Left hindlimb (tissue), 1 donor: ENCODE measurements at places on chromosomes 1 and 21.

DNA sequence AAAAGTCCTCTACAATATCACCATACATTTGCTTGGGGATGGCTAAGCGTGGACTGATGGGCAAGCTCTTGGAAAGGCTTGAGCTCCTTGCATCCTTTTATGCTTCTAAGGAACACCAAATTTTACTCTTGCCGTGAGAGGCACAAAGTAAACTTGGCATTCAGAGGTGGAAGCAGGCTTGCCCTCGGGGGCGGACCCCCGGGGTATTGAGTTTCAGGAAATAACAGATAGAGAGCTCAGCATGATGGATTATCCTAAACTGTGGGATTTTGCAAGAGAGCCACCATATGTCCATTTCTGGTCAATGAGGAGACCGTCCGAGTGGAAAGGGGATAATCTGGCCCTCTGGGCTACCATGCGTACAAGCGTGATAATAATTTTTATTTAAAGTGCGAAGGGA lies 14.0 kb downstream of the IFI16 start:
- no peak for DNase-seq

GRCh38 chr21:37554661-37555379 lies 188.2 kb downstream of the DYRK1A start:
- no peak for DNase-seq

DNA sequence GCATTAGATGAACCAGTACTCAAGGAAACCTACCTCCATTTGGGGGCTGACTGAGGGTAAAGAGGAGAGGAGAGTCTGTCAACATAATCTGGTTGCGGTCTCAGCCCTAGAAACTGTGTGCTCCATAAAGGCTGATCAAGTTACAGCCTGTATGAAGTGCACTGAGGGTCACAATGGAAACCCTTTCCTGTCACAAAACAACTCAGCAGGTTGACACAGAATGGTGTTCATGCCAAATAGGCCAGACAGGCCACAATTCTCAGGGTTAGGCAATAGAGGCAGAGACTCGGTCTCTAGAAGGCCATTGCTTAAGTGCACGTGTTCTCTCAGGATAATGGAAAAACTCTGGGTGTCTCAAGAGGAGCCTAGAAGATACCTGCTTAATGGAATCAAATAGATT lies 4.1 kb upstream of the ANKRD35 start:
- no peak for DNase-seq

DNA sequence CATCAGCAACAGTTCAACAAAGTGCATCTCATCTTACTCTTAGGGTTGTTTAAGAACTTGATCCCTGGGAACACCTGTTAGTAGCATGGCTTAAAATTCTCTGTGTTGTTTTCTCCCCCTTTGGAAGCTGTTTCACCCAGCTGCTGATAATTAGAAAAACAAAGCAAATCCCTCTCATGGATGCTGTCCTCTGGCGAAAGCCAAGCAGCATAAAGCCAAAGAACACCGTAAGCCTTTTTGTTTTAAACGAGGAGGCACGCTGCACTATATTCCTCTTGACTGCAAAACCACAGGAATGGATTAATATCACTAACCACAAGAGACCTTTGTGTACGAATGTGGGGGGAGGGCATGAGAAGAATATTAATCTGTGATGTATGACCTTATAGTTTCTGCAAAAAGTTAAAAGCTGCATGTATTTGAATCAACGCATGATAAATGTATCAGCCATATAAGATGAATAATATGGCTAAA lies 923.2 kb downstream of the LTN1 start:
- DNase-seq: no peak

DNA sequence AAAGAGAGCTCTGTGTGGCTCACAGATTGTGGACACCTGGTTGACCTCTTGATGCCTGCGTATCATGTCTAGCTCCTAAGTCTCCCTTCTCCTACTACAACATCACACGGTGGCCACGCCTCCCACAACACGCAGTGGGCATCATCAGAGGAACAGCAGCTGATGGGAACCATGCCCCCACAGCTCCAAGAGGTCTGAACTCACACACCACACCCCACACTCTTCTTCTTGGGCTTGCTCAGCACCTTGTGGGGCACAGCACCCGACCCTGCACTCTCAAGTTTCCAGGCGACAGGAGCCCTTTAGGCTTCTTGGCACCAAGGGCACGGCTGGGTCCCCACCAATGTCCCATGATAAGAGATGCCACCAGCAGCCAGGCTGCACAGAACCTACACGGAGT lies 18.8 kb upstream of the CDCP2 start:
- DNase-seq: no peak

DNA sequence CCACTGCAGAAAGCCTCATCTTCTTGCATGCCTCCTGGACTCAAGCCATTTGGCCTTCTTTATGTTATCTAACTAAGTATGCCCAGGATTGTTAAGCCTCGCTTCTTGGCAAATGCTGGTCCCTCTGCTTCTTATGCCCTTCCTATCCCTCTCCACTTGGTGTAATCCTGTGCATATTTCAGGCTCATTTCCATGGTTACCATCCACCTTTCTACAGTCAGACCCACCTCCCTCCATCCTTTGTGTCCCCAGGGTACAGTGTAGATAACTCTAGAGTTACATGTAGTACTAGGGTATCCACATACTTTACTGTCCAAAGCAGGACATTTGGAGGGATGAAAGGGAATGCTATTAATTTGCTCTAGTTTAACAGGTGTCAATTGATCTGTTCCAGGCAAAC lies 6.5 kb upstream of the RNF19B start:
- DNase-seq: no peak

DNA sequence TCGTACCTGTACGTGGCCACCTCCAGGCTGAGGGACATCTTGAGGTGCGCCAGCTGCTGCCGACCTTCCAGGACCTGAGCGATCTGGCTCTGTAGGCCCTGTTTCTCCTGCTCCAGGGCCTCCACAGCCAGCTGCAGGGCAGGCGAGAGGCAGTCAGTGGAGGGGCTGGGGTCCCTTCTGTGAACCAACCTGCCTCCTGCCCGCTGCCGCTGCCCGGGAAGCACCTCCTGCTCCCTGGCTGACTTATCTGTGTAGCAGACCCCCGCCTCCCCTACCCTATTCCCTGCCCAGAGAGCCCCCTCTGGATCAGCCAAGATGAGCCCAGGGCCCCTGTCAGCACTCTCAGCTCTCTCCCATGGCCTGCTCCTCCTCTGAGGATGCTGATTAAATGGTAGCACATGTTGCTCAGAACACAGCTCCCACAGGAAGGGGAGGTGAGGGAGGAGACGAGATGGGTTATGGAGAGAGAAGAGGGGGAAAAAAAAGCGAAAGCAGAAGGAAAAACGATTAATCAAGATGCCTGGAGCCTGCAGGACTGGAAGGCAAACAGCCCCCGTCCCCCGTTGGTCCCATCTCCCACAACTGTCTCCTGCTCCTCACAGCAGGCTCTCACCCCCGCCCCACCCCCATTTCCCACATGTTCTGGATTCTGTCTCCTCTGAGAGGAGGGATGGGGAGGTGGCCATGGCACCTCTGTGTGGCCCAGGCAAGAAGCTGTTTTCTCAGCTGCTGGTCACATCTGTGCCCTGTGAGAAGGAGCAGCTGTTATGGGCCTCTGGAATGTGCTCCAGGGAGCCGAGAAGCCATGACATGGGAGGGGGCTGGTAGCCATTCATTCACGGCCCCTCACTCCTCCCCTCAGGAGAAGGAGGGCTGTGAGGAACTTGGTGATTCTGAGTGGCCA lies 1.7 kb downstream of the NES start:
- peak; percentile 82 for DNase-seq

DNA sequence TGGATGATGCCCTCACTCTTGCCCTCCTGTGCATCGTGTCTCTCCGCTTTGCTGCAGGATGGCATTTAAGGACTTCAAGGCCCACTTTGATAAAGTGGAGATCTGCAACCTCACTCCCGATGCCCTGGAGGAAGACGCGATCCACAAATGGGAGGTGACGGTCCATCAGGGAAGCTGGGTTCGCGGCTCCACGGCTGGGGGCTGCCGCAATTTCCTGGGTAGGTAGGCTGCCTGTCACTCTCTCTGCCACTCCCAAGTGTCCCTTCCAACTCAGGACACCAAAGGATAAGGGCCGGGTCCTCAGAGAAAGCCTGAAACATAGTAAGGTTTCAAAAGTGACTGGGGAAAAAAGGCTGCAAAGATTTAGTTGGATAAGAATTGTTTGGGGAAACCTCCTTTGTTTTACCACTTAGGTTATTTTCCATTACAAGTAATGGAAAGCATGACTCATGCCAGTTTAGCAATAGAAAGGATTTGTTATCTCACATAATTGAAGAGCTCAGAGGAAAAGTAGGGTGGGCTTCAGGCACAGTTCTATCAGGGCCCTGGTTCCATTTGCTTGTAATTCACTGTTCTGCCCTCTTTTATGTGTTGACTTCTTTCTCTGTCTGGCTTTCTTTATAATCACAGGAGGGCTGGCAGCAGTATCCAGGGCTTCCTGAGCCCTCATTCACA lies 31.9 kb downstream of the CAPN9 start:
- no peak for DNase-seq

DNA sequence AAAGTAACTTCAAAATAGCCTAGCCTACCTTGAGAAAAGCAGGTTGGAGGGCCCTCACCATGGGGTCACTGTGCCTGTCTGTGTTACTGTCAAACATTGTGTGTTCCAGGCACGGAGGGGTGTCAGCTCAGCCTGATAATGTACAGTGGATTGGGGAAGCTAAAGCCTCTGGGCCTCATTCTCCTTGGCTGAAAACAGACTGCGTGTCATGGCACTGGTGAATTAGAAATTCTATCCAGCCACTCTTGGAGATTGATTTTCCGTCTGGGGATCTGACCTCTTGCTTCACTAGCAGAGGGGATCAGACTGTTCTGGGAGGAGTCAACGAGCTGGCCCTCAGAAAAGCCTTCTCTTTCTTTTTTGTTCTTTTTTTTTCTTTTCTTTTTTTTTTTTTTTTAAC lies 123.5 kb upstream of the HOOK1 start:
- peak; percentile 69 for DNase-seq

- no peak for DNase-seq
Observed at GRCh38 chr1:117942293-117942692, 12.8 kb downstream of the WDR3 start.

GRCh38 chr21:46551636-46552241 lies 53.1 kb downstream of the S100B start:
- DNase-seq: no peak

- no peak for DNase-seq
Observed at GRCh38 chr1:115312742-115313141, 25.3 kb downstream of the NGF start.

- DNase-seq: no peak
Observed at GRCh38 chr1:209720326-209720725, 15.7 kb downstream of the HSD11B1 start.

DNA sequence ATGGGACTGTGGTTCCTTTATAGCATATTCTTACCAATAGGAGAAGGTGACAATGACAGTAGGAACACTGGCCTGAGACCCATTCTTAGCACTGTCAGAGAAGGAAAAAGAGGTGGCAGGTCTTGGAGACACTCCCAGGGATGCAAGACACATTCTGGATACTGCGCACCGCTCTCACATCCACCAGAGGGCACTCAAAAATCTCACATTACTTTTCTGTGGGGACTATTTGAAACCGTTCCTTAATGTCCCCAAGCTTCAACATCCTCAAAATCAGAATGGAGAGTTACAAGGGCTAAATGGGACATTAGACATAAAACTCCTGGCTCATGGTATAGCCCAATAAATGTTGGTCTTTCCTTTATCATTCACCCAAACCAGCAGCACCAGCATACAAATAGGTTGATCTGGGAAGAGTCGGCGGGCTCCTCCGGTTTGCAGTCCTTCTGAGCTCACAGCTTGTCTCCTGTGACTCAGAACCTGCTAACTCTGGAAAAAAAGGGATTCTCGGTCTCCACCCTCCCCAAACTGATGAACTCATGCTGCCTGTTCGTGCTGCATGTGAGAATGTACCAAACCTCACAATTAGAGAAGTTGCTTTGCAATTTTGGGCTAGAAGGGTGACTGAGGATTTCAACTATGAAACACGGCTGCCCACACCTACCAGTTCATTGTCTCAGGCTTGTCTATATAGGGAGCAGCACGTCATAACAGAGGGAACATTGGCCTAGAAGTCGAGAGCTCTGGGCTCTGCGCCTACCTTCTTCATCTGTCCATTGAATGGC lies 40.2 kb downstream of the IL12RB2 start:
- DNase-seq: no peak

DNA sequence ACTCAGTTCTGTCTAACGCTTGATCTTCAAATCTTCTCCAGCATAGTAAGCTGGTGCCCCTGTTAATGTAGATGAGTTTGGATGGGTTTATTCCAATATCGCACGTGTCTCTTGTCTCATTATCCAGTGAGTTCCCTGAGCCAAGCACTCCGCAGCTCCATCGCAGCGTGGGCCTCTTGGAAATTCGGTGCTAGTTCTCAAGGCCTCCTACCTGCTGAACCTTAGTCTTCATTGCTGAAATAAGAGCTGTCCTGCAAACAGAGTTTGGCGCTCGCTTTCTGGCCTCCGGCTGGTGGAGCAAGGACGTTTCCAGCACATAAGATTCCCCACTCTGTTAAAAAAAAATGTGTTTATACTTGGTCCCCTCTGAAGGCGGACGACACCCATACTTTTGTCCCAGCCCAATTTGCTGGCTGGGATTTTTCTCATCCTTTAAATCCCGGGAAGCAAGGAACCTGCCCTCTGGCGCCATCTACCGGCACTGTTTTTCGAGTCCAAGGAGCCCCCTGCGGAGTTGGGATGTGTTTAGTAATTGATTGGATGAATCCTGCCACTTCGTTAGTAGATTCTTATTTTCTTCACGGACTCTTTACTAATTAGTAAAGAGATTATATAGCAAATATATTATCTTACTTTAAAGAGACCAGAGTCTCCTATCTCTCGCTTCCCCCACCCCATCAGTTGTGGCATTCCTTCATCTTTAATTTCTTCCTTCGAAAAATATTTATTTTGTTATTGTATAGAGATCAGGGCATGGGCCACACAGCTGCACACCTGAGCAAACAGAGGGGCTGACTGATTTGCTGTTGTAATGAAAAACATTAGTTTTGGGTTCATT lies 14.7 kb downstream of the JUN start:
- DNase-seq: peak; percentile 72

GRCh38 chr21:27734146-27734545 lies 767.3 kb upstream of the ADAMTS5 start:
- no peak for DNase-seq

DNA sequence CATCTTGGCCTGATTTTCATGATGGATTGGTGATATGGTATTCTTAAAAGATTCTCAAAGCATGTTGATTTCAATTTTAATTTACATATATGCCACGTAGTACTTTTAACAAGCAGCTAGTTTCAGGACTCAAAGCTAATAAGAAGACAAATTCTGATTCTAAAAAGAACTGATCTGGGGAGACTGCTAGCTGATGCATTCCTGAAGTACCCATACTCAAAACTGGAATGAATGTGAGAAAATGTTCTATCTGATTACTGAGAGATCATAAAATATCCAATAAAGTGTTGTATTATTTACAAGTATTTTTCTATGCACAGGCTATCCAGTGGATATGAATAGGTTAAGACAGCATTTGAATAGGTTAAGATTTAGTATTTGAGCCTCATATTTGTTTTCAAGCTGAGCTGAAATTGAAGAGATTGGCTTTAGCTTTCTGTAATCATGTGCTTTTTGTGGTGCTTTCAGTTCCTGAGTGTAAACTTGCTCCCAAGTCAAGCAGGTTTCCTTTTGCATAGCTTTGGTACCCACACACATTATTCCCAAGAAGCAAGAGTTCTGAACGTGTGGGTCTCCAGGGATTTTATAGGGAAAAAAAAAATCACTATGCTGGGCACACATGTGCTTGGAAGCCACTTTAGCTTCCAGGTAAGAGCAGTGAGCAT lies 114.1 kb downstream of the VPS13D start:
- no peak for DNase-seq

GRCh38 chr21:41916888-41917433 lies 36.9 kb downstream of the C2CD2 start:
- no peak for DNase-seq
